ENCODE measurements at places on chromosomes 5 and 9.
A peak's percentile ranks its signal among the peaks of the same experiment; 100 is the strongest.

DNA sequence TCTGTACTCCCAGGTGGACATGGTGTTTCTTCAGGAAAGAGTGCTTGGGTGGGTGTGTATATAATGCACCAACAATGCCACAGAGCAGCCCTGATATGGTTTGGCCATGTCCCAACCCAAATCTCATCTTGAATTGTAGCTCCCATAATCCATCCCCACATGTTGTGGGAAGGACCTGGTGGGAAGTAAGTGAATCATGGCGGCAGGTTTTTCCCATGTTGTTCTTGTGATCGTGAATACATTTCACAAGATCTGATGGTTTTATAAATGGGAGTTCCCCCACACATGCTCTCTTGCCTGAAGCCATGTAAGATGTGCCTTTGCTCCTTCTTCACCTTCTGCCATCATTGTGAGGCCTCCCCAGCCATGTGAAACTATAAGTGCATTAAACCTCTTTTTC is 158.5 kb downstream of the NR3C1 start:
- peak; percentile 67 for DNase-seq

- no peak for DNase-seq
These were observed 336.1 kb downstream of the MLLT3 start for GRCh38 chr9:20286154-20286700.

DNA sequence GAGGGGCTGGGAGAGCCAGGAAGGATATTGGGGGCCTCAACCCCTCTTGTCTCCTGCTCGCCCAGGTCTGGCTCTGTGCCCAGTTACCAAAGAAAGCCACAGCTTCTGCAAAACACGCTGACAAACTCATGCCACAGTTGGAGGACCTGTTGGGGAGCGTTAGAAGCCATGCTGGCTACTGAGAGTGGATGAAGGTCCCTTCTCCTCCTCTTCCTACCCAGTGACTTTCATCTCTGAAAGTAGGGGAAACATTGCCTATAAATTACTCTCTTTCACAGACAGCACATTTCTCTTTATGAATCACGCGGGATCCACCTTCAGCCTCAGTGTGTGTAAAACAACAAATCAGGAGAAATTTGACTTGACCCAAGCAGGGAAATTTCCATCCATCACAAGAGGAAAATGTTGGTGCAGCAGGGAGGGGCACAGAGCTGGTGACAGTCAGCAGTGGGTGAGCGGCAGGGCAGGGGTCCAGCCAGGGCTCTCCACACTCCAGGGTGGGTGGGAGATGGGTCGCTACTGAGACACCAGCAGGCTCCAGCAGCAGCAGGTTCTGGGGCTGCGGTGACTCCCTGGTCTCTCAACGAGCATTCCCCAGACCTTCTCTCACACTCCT is 181.9 kb downstream of the FGF18 start:
- DNase-seq, result no peak

GRCh38 chr5:6090838-6091237 is 287.5 kb downstream of the MED10 start:
- DNase-seq, result no peak

DNA sequence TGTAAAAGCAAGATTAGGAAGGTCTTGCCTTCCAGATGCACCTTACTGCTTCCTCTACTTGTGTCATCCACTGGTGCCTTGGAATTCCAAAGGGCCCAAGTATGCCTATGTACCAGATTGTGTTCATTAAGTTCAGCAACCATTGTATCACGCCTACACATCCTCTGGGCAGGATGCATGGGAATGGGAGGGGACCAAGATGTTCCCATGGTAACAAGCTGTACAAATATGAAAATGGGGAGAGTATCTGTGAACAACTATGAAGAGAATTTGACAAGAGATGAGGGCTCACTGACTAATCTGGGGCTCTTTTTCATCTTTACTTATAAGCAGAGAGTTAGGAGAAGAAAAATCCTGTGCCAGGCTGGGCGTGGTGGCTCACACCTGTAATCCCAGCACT is 137.8 kb upstream of the MAP1B start:
- DNase-seq, result peak; percentile 7

DNA sequence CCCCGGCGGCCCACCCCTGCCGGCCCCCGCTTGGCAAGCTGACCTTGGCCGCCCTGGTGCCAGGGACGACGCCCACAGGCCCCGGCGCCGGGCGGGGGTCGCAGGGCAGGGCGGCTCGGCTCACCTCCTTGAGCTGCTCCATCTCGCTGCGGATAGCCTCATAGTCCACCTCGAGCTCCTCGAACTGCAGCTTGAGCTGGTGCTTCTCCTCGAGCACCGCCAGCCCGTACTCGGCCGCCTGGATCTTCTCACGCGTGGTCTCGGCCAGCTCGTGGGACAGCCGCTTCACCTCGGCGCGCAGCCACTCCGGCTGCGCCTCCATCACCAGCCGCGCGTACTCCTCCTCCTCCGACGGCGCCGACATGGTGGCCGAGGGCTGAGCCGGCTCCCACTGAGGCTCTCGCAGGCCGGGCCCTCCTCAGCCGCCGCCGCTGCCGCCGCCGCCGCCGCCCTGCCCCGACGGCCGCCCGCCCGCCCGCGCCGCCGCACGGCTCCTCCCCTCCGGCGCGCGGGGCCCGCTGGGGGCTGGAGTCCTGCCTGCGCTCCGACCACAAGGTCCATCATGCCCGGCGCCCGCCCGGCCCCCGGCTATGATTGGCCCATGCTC is at the start of gene BICD2:
Gene BICD2, minus strand, starts transcription at position 453 of the 607 bp plus-strand sequence. Its CDS starts 89 bp downstream, at position 364.
- DNase-seq, result no peak

DNA sequence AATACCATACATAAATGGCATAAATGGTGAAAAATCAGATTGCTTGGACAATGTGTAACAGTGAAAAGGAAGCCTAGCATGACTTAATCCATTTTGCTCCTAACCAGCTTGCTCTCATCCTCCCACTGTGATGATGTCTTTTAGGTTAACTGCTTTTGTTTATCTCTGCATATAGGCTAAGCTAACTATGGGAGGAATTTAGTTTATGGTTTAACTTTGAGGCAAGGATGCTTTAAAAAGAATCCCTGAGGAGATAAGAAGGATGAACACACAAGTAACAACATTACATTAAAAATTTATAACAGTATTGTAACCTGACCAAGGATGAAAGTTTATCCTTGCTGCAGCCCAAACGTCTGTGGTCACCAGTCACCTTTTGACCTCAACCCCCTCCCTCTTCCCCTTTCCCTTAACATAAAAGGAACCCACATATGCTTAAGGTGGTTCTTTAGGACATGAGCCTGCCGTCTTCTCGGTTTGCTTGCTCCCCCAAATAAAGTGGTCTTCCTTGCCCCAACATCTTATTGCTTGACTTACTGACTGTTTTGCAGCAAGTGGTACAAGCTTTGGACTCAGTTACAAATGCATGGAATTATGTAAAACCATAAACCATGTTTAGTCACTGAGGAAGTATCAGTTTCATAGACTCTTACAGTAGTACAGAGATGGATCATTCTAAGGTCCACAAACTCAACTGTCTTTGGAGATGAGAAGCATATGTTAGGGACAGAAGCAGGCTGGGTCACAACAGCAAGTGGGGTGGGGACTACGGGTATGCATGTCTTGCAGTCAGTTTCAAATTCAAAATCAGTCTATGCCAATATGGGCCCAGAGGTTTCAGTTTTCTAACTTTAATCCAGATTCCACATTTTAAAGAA is 31.3 kb downstream of the AGXT2 start:
- no peak for DNase-seq

- no peak for DNase-seq
These were observed 38.2 kb upstream of the ARSB start for GRCh38 chr5:79023348-79023747.

DNA sequence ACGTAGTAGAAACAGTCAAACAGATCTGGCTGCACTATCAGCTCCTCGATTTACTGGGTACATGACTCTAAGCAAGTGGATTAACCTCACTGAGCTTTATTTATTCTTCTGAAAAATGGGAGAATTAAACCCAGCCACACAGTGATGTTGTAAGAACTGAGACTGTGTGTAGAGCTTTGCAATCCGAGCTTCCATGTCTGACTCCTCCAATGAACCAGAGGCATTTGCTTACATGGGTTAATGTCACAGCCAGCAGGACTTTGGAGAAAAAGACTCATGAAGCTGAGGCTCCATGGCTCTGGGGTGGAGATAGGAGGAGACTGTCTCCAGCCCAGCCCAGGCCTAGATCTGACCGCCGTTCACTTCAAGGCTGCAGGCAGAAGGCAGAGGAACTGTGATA is 201.3 kb downstream of the CDK5RAP2 start:
- no peak for DNase-seq

- peak; percentile 84 for DNase-seq
These were observed 145.4 kb downstream of the CDK5RAP2 start for GRCh38 chr9:120434532-120434931.

GRCh38 chr5:43603344-43604217 is 601 bp downstream of the NNT start:
- peak; percentile 10 for DNase-seq

- DNase-seq, result peak; percentile 86
These were observed 149.7 kb downstream of the ESM1 start for GRCh38 chr5:54835647-54836046.

GRCh38 chr5:36244076-36244475 is 2.4 kb upstream of the NADK2 start:
- DNase-seq, result no peak

- DNase-seq, result no peak
These were observed 1568.9 kb upstream of the ACO1 start for GRCh38 chr9:30815585-30815984.

Measured in astrocyte (in vitro differentiated cells and primary cell).